Urinary bladder (tissue), 4 donors: ENCODE measurements at places on chromosomes 7 and 10. TPM values are rescaled to one million over a fixed set of nuclear protein-coding genes. Genes with fewer than 3 reads are reported as not detected.

DNA sequence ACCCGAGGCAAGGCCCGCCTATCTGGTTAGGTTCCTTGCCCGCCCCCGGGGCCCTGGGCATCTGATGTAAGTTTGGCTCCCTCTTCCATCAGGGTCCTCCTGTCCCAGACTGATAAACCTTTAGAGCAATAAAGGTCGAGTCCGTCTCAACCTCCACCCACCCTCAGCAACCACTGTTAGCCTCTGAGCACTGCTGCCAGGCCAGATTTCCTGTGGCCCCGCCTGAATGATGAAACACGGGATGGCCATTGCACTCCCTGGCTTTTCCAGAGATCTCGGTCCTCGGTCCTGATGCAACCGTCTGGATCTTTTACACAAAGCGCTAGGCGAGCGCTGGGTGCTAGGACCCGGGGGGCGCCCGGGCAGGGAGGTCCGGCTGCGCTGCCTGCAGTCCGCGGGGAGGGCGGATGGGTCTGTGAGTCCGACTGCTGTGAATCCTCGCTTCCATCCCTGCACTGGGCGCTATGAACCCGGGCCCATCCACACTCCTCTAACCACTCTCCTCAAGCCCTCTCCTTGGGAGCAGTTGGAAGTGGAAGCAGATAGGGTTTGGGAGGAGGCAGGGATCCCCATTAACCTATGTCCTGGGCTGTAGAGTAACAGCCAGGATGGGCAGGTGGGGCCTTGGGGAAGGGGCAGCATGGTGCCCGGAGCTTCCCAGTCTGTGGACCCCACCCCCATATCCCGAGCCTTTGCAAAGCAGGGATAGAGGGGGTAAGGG is 875 bp upstream of the DDIT4 start:
- peak; percentile 84 for DNase-seq

DNA sequence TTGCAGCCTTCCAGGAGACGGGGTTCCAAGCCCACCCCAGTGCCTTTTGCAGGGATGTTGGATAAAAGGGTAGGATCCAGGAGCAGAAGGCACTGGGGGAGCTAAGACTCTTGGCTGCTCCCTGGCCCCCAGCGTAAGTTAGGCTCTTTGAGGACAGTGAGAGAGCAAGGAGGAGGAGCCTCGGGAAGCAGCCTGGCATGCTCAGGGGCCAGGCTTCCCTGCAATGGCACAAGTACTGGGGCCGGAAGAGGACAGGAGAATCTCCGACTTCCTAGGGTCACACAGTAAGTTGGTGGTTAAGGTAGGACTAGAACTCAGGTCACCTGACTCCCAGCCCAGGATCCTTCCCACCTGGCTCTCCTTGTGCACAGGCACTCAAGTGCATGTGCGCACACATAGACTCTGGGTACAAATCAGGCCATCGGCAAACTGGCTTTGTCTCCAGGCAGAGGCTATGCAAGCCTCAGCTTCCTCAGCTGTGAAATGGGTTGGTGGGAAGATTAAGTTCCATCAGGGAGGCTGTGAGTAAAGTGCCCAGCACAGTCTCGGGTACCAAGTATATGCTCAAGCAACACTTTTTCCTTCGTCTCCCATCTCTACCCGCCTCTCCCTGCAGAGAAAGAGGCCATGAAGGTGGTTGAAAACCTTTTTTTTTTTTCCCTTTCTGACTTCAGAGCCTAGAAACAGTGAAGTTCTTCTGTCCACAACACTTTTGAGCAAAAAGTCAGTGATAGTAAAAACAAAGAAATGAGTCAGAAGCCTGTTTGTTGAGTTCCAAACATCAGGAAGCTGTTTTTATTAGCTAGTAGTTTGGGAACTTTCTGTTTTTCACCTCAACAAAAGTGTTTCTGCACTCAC is 79.1 kb downstream of the NEURL1 start:
- DNase-seq = no peak

- DNase-seq = no peak
Measured at GRCh38 chr10:22218448-22218847, 633 bp upstream of the EBLN1 start.

- DNase-seq = no peak
Measured at GRCh38 chr10:129602938-129603535, 136.0 kb downstream of the MGMT start.

DNA sequence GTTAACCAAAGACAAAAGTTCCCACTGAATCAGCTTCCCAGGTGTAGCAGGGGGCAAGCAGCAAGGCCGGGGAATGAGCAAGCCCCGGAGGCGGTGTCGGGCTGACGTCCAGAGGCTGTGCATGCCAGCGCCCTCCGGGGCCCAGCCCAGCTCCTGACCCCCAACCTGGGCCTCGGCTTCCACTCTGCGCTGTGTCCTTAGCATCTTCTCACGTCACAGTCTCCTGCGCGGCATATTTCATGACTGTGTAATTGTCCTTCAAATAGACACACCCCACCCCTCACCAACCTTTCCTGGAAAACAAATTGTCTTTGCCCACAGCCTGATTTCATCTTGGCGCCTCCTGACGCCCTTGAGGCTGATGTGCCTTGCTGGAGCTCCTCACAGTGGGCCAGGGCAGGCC is 133.5 kb downstream of the RGS10 start:
- DNase-seq = no peak

- DNase-seq = no peak
Measured at GRCh38 chr10:113540845-113541548, 11.9 kb upstream of the HABP2 start.

GRCh38 chr10:132880128-132880981 is 62.0 kb downstream of the CFAP46 start:
- no peak for DNase-seq

GRCh38 chr10:129643266-129643665 is 176.2 kb downstream of the MGMT start:
- no peak for DNase-seq

DNA sequence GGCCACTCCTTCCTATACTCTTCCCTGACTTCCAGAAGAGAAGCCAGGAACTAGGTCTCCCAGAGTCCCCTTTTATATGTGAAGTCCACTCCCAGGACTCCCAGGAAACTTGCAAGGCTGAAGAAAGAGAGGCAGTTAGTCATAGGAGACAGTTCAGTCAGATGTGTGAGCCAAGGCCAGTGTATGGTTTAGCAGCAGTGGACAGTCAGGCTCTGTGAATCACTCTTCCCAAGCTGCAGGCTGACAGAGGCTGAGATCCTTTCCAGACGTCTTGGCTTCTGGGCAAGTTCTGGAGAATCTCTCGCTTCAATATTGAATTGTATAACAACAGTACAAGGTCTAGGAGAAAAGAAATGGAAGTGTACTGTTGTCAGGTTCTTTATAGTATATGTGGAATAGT is 26.9 kb downstream of the BLVRA start:
- no peak for DNase-seq

DNA sequence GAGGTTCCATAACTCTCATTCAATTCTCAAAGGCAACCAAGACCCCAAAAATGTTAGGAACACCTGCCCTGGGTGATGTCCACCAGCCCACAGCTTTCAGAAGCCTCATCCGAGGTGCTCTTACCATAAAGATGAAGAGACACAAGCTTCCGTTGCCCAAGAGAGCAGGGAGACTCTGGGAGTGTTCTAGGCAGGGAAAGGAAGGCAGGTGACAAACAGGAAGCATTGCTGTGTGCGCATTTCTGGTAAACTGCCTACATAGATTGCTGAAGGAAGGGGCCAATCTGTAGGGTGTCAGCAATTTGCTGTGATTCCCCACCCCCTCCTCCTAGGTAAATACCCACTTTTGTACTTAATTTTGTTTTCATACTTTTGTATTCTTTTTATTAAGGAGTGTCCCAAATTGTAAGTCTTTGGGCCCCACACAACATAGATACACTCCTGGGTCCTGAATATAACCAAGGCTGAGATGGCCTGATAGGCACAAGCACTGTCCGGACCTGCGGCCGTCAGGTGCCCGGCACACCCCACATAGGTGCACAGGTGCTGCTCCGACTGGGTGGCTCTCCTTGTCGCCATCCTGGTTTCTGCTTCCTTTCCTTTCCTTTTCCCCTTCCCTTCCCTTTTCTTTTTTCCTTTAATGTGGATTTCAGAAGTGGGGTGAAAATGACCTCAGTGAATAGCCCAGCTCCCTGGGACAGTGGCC is 51.4 kb upstream of the SMNDC1 start:
- DNase-seq = no peak

- DNase-seq = no peak
Measured at GRCh38 chr10:33950206-33950605, 615.7 kb upstream of the NRP1 start.

GRCh38 chr10:123584419-123584775 is 81.8 kb upstream of the GPR26 start:
- DNase-seq = no peak

GRCh38 chr10:118027397-118027796 is 19.3 kb downstream of the RAB11FIP2 start:
- no peak for DNase-seq

- DNase-seq = no peak
Measured at GRCh38 chr10:27448921-27449320, 55.2 kb upstream of the RAB18 start.

- no peak for DNase-seq
Measured at GRCh38 chr7:28137463-28137862, 43.1 kb downstream of the JAZF1 start.

Gene TMEM270
- polyA plus RNA-seq = 0.09 TPM

Gene PILRA
- 27.8 TPM for polyA plus RNA-seq

Gene CALN1
- 0.13 TPM for polyA plus RNA-seq
